Activated T-helper 1 cell treated with Interleukin-2 at 50 U/mL for 16 hours (primary cell): ENCODE measurements at places on chromosomes 2 and 18.

DNA sequence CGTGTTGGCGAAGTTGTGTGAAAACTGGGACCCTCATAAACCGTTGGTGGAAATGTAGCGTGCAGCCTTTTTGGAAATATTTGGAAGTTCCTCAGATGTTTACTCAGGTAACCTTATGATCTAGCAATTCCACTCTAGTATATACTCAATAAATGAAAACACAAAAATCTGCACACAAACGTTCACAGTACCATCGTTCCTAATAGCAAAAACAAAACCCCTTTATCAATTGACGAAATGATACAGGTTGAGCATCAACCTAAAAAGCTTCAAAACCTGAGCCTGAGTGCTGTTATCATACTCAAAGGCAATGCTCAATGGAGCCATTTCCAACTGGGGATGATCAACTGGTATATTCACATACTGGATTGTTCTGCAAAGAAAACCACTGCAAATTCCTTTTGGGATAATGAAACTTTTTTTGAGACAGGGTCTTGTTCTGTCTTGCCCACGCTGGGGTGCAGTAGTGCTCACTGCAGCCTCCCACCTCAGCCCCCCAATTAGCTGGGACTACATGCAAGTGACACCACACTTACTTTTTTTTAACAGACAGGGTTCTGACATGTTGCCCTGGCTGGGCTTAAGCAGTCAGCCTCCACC lies 777 bp upstream of the C18orf32 start:
- no peak for DNase-seq

GRCh38 chr2:73730810-73731209 lies 6.3 kb downstream of the TPRKB start:
- DNase-seq: no peak

GRCh38 chr2:119371111-119371510 lies 4.3 kb downstream of the DBI start:
- no peak for DNase-seq

DNA sequence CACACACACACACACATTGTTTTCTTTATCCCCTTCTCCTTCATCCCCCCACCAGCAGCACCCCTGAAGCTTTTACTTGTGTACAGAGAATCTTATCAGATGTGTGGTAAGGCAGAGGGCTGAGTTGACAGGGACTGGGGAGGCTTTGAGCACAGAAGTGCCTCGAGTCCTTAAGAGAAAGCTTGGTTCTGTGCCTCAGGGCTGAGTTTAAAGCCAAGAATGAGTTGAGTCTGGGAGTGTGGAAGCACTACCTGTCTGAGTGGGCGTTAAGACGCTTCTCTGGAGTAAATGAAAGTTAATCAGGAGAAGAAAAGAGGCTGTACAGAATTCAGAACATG lies 2.7 kb downstream of the ID2 start:
- no peak for DNase-seq

DNA sequence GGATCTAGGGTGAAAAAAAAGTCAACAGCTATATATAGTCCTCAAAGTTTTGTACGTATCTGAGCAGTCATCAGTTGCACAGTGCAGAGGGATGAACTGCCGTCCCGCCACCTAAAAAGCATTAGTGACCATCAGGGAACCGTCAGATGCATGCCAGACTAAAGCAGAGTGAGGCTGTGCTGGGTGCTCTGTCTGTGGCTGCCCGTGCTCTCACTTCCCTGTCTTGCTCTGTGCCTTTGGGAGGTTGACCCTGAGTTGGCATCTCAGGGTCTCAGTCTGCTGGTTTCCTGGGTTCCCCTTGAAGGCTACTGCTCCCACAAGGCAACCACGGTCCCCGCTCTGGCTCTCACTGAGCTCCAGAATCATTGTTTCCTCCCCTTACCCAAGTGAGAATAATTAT lies 11.1 kb downstream of the CLUL1 start:
- no peak for DNase-seq

GRCh38 chr2:211836409-211836808 lies 702.2 kb downstream of the ERBB4 start:
- no peak for DNase-seq

DNA sequence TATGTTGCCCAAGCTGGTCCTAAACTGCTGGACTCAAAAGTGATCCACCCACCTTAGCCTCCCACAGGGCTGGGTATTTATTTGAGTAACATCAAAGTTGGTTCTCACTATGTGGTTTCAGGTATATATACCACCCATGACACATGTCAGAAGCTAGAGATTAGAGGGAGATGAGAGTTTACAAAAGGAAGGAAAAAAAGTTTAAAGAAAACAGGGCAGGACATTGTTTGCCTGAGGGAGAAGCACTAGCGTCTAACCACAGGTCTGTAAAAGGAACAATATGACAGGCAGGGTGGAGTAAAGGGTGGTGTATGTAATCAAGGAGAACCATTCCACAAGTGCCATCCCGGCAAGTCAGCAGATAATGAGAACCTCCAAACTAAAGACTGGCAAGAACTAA lies 8.5 kb downstream of the CEP76 start:
- DNase-seq: no peak

- peak; percentile 27 for DNase-seq
Observed at GRCh38 chr2:105919826-105920225, 175.1 kb downstream of the NCK2 start.

GRCh38 chr2:60073201-60073600 lies 480.3 kb downstream of the BCL11A start:
- no peak for DNase-seq

- DNase-seq: no peak
Observed at GRCh38 chr2:9112079-9112721, 94.4 kb upstream of the ASAP2 start.

GRCh38 chr2:102788885-102789260 lies 27.0 kb downstream of the TMEM182 start:
- DNase-seq: no peak

GRCh38 chr2:85066874-85067351 lies 66.3 kb upstream of the TCF7L1 start:
- DNase-seq: no peak

DNA sequence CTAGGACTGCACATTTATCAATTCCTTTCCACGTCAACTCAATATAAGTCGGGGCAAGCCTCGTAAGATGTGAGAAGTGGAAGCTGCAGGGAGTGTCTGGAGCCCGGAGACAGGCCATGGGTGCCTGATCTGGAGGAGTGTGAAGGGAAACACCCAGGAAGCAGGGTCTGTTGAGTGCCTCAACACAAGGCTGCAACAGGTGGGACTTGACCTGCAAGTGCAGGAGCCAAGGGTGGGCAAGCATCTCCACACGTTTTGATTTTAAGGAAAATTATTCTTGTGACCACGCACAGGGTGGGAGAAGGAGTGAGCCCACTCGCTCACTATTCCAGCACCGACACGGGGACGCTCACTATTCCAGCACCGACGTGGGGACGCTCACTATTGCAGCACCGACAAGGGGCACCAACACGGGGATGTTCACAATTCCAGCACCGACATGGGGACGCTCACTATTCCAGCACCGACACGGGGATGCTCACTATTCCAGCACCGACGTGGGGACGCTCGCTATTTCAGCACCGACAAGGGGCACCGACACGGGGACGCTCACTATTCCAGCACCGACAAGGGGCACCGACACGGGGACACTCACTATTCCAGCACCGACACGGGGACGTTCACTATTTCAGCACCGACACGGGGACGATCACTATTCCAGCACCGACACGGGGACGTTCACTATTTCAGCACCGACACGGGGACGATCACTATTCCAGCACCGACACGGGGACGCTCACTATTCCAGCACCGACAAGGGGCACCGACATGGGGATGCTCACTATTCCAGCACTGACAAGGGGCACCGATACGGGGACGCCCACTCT lies 197.3 kb downstream of the EIPR1 start:
- no peak for DNase-seq

GRCh38 chr2:72316774-72317173 lies 169.1 kb upstream of the CYP26B1 start:
- no peak for DNase-seq

GRCh38 chr2:159744363-159744762 lies 32.1 kb downstream of the MARCHF7 start:
- no peak for DNase-seq
